ENCODE measurements at places on chromosomes 12 and 14.

GRCh38 chr14:94770815-94771157 lies 873 bp upstream of the GSC start:
- no peak for DNase-seq

DNA sequence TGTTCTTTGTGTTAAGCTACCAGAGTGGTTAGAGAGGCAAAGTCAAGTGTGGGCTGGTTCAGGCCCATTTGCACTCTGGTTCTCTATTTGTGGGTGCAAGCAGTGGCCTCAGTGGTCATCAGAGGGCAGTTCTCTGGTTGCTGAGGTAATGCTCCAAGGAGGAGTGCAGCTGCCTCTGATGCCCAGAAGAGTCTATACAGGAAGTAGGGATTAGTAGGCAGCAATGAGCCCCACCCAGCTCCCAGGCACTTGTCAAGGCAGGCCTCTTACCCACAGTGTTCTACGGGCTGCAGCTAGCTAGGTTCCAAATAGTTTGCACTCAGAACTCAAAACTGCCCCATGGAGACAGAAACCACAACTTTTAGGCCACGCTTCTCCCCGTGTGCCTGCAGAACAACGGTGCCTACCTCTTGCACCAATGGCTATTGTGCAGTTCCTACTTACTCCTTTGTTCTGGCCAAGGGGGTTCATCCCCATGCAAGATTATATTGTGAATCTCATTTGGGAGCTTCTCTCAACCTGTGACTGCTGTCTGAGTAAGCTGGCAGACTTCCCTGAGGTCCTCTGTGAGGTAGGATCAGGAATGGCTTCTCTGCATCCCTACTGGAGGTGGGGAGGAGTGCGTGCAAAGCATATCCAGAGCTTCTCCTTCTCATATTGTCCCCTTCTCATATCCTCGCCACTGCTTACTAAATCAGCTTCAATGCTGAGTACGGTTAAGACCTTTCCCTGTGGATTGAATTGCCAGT lies 410.3 kb upstream of the LMO3 start:
- no peak for DNase-seq

- no peak for DNase-seq
These were observed 5.5 kb downstream of the GDF11 start for GRCh38 chr12:55748230-55748993.

GRCh38 chr12:27460471-27460978 lies 14.0 kb downstream of the SMCO2 start:
- no peak for DNase-seq

DNA sequence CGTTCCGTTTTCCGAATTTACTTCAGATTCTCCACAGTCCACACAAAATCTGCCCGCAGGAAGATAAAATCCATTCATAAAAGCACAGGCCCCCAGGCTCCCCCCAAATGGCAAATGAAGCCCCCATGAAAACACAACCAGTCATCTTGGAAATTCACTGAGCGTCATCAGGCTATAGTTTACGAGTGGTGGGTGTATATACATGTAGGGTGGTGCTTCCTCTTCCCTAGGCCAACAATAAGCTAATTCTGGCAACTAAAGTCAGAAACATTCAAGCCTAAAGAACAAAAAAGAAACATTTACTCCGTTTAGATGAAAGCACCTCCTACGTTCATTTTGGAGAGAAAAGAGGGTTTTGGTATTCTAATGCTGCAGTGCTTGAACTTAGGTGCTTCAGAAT lies 5.8 kb downstream of the GPR68 start:
- DNase-seq: no peak

DNA sequence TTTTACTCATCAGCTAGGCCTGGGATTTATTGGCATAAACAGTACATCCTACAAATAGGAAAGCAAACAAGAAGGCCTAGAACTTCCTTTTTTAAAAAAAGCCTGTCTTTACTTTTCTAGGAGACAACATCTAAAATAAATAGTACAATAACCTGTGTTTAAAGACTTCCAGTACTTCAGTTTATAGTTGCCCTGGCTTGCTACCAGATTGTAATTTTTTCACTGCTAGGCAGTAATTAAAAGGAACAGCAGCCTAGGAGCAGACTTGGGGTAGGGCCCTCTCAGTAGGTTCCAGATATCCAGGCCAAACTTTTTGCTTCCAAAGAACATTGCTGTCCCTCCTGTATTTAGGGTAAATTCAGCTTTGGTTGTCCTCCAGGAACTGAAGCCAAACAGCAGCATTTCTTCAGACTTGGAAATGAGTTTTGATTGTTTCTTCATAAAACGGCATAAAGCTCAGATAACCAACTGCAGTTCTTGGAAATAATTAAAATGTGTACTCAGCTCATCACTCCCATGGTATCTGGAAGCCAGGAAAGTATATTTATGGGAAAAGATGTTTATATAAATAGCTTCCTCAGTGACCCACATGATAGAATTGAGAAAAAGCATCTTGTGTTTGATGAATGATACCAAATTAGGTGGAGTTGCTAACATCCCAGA lies 61.7 kb downstream of the PPP1R36 start:
- no peak for DNase-seq

DNA sequence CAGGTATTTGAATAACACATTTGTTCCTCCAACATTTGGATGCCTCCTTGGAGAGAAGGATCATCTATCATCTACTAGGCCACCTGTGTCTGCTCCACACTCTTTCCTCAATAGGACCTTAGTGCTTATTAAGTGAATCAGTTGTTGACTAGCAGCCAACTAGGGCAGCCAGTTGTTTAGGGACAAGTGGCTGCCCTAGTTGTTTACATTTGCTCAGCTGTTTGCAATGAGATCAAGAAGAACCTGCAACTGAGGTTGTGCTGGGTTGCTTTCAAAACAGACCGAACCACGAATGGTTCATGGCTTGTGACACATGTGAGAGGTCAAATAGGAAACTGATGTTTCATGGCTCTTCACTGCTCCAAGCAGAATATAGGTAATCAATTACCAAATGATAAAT lies 53.8 kb downstream of the TMCC3 start:
- DNase-seq: no peak

- DNase-seq: no peak
These were observed 126.0 kb upstream of the ATF7IP start for GRCh38 chr12:14239350-14239934.

DNA sequence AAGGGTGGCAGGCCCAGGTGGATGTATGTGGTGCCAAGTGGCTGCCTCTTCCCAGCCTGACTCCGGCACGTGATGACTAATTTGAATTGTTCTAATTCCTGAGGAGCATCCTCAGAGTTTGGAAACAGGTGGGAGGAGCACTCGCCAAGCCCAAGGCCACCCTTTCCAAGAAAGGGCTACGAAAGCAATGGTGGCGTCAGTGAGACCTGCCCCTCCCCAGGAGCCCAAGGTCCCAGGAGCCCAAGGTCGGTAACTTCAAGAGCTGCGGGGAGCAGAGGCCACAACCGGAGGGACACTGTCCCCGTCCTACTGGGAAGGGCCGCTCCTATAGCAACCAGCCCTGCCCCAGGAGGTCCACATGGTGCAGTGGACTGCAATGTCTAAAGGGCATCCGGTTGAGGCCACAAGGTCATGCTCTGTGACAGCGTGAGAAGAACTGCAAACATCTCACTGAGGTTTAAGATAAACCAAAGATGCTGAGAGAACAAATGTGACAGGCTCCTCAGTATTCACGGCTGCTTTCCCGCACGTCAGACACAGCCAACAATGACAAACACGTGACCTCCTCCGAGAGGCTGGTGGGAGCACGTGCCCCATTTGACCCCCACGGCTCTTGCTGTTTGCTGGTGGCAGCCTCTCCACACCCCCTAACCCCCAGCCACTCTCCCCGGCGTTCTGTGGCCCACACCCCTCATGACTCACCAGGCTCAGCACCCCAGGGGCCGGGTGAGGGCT lies 79.6 kb downstream of the ITPK1 start:
- DNase-seq: no peak

DNA sequence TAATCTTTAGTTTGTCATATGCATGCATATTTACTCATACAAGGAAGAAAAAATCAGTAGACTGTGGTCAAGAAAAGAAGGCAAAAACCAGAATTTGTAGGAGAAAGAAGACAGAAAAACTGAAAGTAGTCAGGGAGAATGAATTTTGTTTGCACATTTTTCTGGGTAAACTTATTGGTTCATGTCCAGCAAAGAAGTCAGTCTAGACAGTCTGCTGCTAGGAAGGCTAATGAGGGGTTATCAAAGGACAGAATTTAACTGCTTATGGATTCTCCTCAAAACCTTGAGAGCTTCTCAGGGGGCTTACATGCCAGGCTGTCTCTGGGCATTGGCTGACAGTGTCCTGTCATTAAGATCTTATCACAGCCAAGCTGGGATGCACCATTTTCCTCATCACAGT lies 293.9 kb downstream of the RPAP3 start:
- no peak for DNase-seq

GRCh38 chr12:99810718-99811593 lies 163.4 kb downstream of the GARIN6 start:
- DNase-seq: no peak

DNA sequence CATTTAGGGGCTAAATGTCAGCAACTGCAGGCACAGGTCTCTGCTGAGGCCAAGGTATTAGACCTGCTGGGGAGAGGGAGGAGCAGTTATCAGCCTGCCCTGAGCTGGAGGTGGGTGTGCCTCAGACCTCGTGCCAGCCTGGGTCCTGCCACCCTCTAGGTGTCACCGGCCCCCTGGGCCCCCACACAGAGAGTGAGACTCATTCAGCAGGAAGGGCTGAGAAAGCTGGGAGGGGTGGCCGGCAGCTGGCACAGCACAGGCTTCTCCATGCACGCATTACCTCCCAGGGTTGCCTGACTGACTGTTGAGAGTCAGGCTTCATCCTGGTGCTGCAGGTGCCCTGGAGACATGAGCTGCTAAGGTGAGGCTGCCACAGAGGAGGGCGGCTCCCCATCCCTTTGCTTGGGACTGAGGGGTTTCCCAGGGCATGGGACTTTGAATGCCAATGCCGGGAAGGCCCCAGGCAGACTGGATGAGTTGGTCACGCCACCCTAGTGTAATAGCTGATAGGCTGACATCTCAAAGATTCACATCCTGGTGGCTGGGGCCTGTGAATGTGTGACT lies 75.3 kb upstream of the C14orf180 start:
- DNase-seq: no peak

DNA sequence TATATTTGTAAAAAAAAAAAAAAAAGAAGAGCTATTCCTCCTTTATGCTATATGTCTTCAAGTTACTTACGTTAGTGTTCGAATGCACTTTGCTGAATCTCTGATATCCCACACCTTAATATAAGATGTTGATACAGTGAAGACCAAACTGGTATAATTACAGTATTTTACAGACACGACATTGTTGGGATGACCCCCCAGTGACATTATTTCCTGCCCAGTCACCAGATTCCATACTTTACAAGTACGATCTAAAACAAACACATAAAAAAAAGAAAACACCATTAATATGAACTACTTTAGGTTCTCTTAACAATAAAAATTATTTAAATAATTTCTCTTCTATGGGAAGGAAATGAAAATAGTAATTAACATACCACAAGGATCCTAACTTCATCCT lies 133.4 kb downstream of the KIF21A start:
- DNase-seq: no peak

DNA sequence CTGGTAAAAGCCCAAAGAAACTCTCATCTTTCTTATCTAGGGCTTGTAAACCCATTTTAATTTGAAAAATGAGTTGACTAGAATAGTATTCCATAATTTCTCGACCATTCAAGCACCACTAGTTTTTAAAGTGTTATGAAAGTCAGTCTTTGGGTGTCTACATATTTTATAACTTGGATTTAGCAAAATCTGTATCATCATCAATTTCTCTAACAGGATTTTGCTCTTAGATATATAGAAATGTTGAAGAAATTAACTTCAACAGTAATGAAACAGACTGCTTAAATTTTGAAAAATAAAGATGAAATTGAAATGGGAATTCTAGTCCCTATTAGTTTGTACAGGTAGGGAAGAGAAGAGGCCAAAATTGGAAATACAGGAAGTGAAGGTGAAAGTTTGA lies 32.8 kb downstream of the MSRB3 start:
- no peak for DNase-seq

GRCh38 chr14:100735271-100735670 lies 8.6 kb downstream of the DLK1 start:
- DNase-seq: no peak

DNA sequence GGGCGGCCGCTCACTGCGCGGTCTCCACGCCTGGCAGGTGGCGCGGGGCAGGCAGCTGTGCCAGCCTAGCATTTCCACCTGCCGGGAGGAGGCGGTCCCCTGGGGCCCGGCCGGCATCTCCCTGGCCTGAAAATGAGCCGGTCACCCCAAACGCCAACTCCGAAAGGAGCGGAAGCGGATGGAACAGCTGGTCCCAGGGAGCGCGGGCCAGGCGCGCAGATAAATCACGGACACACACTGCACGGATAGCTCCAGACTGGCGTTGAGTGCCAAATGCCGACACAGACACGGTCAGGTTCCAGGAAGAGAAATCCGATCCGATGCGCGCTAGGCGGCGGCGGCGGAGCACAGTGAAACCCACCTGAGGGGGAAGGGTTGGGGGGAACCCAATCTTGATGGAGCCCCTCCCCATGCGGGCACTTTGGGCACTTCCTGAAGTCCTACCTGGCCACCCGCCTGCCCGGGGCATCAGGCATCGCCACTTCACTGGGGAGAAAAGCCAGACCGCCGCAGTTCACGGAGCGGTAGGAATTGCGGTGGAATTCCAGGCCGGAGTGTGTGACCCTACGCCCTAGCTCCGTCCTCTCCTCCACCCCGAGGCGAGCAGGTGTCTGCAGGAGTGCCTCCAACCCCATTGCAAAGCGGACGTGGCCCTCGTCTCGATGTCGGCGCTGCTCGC lies 624 bp upstream of the PLEKHD1 start:
- DNase-seq: no peak

GRCh38 chr12:5827591-5827990 lies 117.5 kb downstream of the ANO2 start:
- DNase-seq: no peak

DNA sequence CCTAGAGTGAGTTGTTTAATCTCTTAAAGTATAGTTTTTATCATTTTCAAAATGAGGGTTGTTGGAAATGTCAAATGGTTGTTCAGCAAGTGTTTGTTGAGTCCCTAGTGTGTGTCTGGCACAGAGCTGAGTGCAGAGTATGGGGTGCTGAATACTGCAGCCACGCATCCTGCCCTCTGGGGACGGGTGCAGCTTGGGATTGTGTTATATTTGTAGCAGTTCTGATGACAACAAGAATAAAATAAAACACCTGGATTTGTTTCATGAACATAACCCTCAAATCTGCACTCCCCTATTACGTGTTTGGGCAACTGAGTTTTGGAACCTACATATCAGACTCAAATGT lies 127.9 kb downstream of the CACNA1C start:
- DNase-seq: no peak

- no peak for DNase-seq
These were observed 33.4 kb upstream of the TXNRD1 start for GRCh38 chr12:104182144-104182543.

- no peak for DNase-seq
These were observed 23.7 kb upstream of the TDRD9 start for GRCh38 chr14:103904493-103905107.

DNA sequence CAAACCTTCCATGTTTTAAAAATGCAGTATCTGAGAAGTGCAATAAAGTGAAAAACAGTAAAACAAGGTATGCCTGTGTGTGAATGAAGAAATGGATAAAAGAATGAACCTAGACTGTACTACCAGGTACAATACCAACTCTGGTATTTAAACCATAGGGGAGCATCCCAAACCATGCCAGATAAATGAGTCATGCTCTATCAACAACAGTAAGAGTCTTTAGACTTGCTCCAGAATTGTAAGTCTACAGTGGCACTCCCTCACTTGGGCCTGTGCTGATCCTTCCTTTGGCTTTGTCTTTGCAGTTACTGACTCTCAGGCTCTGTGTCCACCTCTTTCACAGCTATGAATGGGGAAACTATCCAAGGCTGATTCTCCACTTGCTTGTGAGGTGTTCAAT lies 38.1 kb downstream of the BBS10 start:
- DNase-seq: no peak

All from T-helper 17 cell (primary cell).